NB4 (cell line): ENCODE measurements at places on chromosomes 6 and 20.
A peak's percentile ranks its signal among the peaks of the same experiment; 100 is the strongest.

DNA sequence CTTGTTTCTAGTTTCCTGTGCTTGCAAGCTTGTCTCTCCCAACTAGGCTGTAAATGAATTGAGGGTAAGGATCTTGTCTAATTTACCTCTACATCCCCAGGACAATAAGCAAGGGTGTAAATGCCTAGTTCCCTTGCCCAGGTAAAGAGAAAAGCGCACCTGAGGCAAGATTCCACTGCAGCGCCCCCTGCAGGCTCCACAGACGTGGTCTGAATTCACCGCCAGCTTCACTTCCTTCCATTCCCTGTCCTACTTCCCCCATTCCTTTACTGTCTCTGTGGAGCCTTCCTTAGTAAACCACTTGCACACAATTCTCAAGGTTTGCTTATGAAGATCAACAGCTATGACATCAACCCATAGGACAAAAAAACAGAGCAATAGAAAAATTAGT is 42.3 kb downstream of the ANKEF1 start:
- no peak for DNase-seq

DNA sequence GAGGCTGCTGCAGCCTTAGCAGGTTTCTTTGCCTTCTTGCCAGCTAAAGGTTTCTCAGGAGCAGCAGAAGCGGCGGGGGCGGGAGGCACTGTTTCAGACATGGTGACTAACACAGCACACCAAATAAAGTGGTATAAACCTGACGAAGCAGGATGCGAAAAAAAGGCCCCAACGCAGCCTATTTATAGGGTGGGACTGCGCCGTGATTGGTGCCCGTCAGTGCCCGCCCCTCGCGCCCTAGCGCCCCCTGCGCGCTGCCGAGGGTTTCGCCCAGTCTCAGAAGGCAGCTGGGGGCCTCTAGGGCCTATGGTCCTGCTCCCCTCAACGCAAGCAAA is 55.0 kb downstream of the TRIM38 start:
- peak; percentile 43 for DNase-seq

DNA sequence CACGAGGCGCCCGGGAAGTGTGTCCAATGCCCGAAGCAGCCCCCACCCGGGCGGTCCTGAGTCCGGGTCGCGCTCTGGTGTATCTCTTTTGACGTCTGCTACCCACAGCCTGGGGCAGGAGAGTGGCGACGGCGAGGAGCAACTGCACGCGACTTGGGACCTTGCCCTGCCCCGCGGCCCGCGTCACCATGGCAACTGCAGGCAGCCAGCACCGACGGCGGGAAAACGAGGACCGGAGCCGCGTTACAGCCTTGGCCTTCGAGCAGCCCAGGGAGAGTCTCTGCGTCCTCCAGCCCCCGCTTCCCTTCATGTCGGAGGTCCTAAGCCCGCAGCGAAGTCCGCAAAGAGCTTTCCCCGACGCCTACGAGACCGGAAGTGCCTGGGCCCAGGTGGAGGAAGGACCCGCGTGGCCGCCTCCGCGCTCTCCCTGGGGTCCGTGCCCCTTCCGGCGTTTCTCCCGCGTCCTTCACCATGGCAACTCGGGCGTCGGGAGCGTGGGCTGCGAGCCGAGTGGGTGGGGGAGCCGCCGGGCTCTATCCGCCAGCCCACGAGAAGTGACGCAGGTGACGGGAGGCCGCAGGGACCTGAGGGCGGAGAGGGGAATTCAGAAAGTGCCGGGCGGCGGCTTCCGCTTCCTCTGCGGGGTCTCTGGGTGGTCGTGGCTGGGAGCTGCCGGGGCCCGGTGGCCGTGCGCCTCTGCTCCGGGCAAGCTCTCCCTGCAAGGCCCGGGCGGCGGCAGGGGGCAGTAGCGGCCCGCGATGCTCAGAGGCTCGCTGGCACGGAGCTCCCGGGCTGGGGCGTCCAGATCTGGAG is 88.6 kb upstream of the TGM3 start:
- peak; percentile 87 for DNase-seq

GRCh38 chr6:163835439-163836171 is 421.1 kb downstream of the QKI start:
- DNase-seq: no peak

GRCh38 chr6:144580039-144580438 is 294.9 kb downstream of the UTRN start:
- no peak for DNase-seq

DNA sequence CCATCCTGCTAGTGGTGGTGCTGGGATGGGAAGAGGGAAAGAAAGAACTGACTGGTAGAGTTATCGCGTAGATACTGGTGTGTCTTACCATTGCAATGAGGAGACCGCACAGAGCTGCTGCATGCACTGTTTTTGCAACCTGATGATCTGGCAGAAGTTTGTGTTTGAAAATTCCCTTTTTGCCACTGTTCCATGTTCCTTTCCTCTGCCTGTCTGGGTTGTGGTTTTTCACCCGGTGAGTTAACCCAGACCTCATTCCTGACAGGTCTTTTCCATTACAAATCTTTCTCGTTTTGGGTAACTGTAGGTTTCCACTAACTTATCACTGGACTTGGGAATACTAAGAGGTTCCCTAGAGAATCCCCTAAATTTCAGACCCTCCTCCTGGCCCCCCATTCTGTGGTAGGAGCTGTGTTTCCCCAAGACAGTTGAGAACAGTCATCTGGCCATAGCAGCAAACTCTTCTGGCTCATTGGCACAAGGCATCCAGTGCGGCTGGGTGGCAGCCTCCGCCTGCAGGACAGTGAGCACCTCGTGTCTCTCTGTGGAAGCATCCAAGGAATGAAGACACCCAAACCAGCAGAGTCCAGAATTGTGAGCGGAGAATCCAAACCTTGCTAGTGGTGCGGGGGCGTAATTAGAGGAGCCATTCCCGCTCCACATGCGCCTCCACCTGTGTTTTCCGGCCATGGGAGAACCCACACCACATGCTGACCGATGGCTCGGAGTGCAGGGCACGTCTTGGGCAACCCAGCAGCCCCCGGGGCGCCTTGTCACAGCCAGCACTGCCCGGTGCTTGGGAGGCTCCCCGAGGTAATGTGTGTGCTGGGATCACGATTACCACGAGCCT is 32.8 kb downstream of the ERMARD start:
- no peak for DNase-seq

- DNase-seq: no peak
Measured at GRCh38 chr20:61601853-61602252, 349.8 kb downstream of the CDH4 start.

DNA sequence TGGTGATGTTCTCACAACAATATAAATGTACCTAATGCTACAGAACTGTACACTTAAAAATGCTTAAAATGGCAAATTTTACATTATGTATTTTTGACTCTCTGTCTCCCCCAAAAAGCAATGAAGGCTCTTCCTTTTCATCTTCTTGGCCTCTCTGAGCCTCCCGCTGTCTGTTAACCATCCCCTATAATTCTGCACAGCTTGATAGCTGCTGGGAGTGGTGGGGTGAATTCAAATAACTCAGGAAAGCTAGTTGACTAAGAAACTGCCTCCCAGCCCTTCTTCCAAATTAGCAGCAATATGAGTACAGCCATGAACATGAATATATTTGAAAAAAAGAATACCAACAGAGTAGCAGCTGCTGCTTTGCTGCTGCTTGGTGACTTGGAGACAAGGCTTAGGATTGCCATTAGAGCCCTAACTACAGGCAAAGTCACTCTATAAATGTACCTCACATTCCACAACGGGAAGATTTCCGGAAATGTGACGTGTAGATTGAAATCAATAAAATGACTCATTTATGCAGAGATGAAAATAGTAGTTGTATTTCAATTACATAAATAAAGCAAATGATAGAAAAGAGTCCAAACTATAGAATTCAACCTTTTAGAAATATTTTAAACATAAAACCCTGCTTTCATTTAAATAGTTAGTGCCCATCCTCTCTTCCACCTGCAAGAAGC is 200.1 kb upstream of the HEY2 start:
- DNase-seq: no peak

DNA sequence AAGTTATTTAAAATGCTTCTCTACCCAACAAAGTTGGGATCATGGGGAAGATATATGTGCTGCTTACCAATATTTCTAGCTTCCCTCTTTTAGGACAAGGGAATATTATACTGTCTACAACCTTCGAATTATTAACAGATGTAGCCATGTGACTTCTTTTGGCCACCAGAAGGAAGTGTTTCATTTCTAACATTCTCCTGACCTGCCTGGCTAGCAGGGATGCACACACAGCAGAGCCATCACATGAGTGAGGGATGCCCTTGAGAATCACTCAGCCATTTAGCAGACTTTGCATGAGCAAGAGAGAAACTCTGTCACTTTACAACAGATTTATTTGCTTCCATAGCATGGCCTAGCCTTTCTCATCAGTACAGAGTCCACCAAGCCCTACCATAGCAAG is 230.7 kb upstream of the MARCKS start:
- DNase-seq: no peak

DNA sequence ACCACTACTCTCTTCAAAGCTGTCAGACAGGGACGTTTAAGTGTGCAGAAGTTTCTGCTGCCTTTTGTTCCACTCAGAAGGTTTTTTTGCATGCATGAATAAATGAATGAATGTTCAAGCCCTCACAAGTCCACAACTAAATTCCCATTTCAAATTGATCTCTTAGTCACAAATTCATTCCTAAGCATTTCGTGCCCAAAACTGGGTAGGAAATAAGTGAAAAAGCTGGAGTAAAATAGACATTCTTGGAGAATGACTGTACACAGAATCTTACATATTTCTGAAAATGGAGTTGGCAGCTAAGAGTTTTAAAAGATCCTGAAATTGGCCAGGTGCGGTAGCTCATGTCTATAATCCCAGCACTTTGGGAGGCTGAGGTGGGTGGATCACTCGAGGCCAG is 117.6 kb downstream of the PERP start:
- no peak for DNase-seq

GRCh38 chr6:111837641-111838500 is 35.4 kb downstream of the FYN start:
- no peak for DNase-seq
